ENCODE measurements at places on chromosomes 4 and X.
A peak's percentile ranks its signal among the peaks of the same experiment; 100 is the strongest.

DNA sequence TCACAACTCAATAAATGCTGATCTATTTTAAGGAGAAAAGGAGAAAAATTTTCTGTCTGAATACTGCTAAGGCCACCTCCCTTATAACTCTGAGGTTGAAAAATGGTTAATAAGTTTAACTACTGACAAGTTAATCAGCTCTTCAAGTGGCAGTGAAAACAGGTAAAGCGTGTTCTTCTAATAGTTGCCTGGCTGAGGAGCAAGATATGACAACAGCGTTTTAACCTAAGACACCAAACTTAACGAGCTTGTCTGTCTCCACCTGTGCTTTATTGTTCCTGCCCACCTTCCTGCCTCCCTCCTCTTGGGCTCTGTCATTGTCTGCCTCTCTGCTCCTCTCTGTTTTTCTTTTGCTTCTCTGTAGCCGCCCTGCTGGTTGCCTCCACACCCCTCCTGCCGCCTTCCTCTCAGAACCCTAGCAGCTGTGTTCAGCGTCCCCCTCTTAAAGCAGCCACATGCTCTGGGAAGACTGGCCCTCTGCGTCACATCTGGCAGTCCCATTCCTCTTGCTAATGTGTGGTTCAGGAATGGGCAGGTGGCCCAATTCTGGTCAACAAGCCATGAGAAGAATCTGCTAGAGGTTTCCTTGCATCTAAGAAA lies 4.3 kb upstream of the TSPAN5 start:
- DNase-seq, result peak; percentile 20

DNA sequence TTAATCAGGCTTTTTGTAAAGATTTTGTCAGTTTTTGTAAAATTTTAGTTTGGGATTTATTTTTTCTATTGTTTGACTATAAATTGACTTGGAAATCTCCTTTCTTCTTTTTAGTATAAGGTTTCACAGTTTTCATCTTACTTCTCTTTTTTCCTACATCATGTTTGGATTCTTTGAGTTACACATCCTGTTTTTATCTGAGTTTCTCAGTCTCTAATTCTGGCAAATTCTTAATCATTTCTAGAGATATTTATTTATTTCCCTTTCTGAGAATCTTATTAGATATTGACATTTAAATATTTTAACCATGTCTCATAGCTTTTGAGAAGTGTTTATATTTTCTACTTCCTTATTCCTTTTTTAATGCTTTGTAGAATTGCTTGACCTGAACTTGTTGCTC lies 20.7 kb downstream of the USP53 start:
- DNase-seq, result no peak

GRCh38 chrX:68834371-68835103 lies 5.7 kb downstream of the EFNB1 start:
- DNase-seq, result no peak

DNA sequence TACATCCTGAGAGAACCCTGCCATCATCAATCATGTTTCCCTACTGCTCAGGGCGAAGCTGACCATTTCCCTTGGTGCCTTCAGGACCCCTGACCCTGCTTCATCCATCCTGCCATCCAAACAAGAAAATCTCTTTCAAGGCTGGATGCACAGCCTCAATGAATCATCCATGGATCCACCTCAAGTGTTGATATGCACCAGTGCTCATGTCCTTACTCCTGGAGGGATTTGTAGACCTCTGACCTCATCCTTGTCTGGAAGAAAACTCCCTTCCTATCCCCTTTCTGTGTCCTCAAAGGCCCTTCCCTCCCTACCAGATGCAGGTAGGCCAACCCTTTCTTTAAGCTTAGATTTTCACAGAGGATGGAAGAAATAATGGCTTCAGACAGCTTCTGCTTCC lies 24.6 kb downstream of the BEX3 start:
- no peak for DNase-seq

DNA sequence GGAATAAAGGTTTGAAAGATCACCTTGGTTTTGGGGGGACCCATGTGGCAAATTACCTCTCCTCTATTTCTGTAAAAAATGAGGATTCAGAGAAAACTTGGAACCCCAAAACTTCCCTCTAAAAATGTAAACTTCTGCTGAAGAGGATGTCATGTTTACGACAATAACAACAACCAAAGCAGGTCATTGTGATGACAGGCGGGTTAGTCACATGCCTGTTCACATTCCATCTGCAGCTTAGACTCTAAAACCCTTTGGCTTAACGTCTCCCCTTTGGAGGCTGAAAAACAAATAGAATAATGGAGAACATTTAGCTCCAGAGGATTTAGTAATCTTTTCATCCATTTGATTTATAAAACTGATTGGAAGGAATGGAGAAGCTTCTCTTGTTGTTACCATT lies 75.0 kb upstream of the FAM9C start:
- DNase-seq, result no peak

DNA sequence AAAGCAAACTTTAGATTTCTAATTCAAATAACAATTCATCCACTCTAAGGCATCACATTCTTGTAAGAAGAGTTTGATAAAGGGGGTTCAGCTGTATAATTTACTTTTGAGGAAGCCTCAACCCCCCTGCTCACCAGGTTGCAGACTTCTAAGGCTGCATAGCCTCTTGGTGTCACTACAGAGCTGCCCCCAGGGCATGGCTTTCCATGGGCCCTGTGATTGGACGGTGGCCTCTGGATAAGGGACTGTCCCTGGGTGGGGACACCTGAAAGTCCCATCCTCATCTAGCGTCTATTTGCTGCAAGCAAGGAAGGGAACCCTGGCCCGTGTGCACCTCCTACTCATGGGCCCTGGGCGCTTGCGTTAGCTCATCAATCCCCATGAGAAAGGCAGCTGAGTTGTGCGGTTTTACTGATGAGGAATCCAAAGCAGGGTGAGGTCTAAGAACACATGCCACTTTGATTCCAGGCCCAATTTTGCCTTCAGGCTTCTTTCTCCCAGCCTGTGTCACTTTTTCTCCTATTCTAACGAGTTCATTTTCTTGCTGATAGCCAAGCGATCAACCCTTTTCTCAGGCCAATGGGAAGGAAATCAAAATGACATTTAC lies 51.8 kb downstream of the SCML1 start:
- no peak for DNase-seq

- no peak for DNase-seq
Measured at GRCh38 chrX:5176766-5177165, 1051.9 kb downstream of the NLGN4X start.

DNA sequence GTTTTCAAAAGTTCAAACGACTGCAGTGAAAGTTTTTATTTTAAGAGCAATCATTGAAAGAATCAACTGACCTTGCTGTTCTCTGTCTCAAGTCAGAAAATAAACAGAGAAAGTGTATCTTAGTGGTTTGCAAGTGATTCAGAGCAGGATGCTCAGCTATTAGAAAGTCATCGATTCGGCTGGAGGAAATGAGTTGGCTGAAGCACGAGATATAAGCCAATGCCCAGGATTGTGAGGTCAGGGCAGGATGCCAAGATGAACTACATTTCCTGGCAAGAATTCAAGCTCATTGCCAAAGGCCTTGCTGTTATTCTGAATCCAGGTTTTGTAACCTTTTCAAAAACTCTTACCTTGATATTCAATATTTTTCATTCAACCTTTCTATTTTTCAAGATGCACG lies 541.4 kb upstream of the BOD1L1 start:
- DNase-seq, result no peak

DNA sequence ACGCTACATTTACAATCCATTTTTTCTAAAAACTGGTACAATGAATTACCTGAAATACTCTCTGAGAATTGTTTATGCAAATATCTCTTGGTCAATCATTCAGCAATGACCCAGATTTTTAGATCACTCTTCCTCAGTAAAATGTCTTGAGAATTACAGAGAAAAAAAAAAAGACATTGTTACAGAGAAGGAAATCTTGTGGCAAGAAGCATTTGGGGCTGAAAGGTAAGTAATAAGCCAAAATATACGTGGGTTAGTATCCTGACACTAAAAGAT lies 19.6 kb upstream of the TET2 start:
- DNase-seq, result no peak

Measured in retina (tissue), 1 donor.